ENCODE measurements at places on chromosomes 2 and 18.

DNA sequence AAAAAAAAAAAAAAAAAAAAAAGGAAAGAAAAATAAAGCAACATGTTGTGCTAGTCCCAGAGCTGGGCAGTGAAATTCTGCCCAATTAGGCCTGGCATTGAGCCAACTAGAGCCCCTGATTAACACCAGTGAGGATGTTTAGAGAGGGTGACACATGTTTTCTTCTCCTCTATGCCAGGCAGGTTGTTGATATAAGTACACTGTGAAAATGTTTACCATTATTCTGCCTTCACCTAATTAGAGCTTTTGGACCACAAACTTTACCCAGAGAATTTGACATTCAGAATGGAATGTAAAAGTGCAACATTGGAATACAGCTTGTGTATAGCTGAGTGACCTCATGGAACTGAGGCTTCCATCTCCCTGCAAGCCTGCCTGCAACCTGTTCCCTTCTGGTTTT, 95.9 kb upstream of the MSH2 start:
- DNase-seq, result no peak

DNA sequence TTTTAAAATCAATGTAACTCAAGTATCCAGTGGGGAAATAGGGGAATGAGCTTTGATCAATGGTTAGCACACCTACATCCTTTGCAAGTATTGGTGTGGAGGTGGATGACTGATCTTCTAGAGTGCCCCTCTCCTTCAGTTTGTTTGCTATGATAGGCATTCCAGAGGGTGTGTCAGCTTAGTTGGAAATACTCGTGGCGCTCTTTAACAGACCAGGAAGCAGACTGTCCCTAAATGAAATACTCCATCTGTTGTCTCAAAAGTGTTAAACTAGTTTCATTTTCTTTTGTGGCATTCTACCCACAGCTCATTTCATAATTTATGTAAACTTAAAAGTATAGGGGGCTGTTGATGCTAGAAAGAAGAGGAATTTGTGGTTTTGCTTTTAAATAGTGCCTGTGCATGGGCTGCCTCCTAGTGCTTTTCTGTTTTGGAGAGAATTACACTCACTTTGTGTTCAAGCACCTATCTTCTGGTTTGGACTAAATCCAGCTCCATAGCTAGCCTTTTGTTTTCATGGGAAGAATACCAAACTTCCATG, 66.2 kb downstream of the STAT1 start:
- peak; percentile 67 for DNase-seq

GRCh38 chr2:126905991-126906390, 7.3 kb downstream of the TEX51 start:
- no peak for DNase-seq

- DNase-seq, result no peak
Observed at GRCh38 chr2:10243926-10244270, 58.8 kb upstream of the HPCAL1 start.

GRCh38 chr2:223700221-223700620, 98.1 kb upstream of the SCG2 start:
- DNase-seq, result no peak

- no peak for DNase-seq
Observed at GRCh38 chr2:54306556-54306955, 50.5 kb upstream of the TSPYL6 start.

GRCh38 chr2:147214914-147215313, 629.9 kb upstream of the ACVR2A start:
- no peak for DNase-seq

Measured in Caco-2 (cell line).